ENCODE measurements at places on chromosomes 16 and 17.

DNA sequence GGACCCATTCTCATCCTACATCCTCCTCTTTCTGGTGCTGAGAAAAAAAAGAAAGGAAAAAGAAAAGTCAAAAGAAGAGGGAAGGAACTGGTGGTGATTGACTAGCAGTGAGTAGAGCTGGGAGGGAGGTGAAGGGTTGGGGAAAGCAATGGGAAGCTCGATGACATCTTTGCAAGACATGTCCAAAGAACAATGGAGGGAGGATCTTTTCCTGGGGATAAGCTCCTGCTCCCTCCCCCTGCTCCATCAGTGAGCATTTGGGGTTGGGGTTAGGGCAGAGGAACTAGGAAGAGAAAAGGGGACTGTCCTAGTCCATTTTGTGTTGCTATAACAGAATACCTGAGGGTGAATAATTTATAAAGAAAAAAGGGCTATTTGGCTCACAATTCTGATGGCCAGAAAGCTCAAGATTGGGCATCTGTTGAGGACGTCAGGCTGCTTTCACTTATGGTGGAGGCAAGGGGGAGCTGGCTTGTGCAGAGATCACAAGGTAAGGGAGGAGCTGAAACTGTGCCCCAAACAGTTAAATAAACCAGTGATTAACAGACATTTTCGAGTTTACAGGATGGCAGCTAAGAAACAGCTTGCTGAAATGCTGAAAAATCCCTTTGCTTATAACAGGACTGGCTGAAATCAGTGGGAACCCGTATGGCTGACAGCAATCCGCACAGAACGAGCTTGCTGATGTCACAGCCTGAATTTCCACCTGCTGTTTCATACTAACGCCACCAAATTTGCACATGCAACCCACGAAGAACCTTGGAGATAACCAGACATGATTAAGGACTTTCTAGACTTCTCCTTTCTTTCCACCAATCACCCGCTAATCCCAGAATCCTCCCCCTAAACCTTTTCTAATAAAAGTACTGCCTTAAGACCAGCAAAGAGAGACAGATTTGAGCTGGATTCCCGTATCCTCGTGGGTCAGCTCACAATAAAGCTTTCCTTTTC lies 1.6 kb upstream of the ODF4 start:
- peak; percentile 52 for DNase-seq

DNA sequence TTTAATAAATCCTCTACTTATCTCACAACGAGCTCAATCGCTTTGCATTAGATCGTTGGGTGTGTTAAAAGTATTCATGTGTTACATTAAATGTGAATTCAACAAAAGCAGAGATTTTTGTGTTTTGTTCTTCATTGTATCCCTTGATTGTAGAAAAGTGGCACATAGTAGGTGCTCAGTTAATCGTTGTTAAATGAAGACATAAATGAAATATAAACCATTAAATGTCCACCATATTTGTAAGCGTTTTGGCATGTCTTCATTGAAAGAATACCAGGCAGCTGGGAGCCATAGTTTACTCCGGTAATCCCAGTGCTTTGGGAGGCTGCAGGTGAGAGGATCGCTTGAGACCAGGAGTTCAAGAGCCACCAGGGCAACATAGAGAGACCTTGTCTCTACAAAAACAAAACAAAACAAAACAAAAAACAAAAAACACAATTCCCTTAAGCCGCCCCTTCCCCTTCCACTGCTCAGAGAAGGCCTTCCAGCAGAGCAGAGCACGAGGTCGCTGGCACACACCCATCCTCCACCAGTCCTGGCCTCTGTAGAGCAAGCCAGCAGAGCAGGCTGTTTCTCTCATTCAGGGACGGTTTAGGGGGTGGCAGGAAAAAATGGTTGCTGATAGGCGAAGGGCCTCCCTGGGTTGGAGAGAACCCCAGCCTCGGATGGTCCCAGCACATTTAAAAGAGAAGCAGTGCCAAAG lies 673 bp upstream of the CHD9 start:
- DNase-seq, result peak; percentile 32

DNA sequence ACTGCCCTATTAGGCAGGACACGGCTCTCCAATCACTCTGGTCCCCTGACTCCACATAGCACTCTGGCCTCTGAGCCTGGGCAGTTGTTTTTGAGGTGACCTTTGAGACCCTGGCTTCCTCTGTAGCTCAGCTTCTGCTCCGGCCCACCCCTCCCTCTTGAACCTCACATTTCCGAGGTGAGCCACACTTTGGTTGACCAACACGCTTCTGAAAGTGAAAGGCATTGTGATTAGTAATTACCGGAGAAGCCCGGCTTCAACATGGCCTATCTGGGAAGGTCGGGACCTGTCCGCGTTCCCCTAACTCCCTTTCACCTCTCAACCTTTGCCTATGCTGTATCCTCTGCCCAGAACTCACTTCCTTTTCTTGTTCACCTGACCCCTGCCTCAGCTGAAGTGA lies 10.3 kb upstream of the ITGAX start:
- no peak for DNase-seq

GRCh38 chr17:72602517-72603419 lies 481.9 kb downstream of the SOX9 start:
- DNase-seq, result no peak

DNA sequence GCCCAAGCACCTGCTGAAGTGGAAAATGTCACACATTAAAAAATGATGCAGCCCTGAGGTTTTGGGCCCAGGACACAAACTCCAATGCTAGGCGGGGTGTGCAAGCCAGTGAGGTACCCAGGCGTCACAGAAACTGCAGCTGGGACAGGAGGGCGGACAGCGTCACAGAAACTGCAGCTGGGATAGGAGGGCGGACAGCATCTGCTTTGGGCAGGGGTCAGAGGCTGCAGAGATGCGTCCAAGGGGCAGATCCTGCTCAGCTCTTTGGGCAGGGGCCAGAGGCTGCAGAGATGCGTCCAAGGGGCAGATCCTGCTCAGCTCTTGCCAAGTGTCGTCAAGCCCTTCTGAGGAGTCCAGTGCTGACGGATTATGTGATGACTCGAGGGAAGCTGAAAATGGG lies 43.9 kb upstream of the RCVRN start:
- DNase-seq, result no peak
